ENCODE measurements at places on chromosomes 13 and 19. TPM values are rescaled to one million over a fixed set of nuclear protein-coding genes. Genes with fewer than 3 reads are reported as not detected.

DNA sequence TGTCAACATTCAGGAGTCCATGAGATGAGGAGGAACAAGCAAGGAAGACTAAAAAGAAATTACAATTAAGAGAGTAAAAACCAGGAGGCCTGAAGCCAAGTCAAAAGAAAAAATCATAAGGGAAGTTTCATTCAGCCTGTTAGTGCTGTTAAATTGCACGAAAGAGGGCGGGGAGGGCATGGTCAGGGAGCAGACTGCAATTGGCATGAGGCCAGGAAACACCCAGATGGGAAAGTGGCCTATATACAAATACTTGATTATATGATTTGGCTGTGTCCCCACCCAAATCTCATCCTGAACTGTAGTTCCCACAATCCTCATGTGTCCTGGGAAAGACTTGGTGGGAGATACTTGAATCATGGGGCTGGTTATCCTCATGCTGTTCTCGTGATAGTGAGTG lies 43.9 kb downstream of the TNFSF13B start:
- DNase-seq: peak; percentile 10

GRCh38 chr13:93345024-93345423 lies 118.4 kb downstream of the GPC6 start:
- no peak for DNase-seq

DNA sequence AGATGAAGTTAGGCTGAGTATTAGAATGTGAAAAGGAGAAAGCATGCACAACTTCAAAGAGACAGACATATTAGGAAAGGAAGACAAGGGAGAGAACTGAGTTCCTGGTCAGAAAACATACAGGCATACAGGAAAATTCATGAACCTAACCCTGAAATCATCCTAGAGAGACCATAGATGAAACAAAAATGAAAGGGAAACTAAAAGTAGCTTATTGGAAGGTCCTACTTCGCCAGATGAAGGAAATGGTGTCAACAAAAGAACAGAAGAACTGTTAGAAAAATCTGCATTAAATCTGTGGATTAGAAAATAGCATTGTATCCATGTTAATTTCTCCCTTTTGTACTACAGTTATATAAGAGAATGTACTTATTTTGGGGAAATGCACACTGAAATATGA lies 169.0 kb upstream of the UFM1 start:
- no peak for DNase-seq

GRCh38 chr19:40599331-40599901 lies 1.8 kb upstream of the LTBP4 start:
- DNase-seq: peak; percentile 52

DNA sequence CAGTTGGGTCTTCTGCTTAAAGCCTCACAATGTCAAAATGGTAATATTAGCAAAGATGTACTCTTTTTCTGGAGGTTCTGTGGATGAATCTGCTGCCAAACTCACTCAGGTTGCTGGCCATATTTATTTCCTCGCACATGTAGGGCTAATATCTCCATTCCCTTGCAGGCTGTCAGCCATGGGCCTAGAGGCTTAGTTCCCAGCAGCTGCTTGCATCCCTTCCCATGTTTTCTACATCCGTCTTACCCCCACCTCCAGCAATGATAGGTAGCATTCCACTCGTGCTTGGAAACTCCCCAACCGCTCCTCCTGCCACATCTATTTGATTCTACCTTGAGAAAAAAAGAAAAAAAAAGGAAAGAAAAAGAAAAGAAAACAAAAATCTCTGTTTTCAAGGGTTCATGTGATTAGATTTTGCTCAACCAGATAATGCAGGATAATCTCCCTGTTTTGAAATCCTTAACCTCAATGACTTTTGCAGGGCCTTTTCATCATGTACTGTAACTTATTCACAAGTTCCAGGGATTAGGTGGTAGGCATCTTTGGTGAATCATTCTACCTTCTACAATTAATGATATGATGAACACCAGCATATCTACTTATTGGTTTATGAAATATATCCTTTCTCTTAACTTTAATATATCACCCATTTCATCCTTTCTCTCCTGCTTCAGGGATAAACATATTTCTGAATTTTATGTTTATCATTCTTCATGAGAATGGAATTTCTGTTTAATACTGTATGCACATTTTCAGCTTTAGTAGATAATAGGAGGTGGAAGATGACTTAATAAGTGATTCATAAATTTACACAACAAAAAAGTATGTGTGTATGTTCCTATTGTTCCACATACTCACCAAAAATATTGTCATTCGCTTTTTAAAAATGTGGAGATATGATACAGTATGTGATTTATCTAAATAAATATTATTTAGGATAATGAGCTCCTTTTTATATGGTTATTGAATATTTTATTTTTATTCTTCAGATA lies 931.9 kb downstream of the SLITRK5 start:
- DNase-seq: peak; percentile 64

GRCh38 chr13:66322193-66322740 lies 907.9 kb downstream of the PCDH9 start:
- no peak for DNase-seq

DNA sequence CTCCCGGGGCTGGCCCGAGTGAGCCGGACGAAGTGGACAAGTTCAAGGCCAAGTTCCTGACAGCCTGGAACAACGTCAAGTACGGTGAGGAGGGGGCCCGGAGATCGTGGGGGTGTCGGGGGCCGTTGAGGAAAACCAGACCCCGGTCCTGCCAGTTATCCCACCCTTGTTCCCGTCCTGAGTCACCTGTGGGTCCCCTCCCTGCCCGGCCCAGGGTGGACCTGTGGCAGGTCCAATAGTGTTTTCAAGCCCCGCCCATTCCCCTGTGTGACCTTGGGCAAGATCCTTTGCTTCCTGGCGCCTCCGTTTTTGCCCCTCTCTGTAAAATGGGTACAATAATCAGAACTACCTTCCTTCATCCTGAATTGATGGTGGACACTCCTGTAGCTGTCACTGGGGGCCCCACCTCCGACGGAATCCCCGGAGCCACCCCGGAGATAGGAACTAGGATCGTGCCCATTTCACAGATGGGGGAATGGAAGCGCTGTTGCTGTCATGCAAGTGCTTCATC lies 593 bp downstream of the ATG4D start:
- no peak for DNase-seq

DNA sequence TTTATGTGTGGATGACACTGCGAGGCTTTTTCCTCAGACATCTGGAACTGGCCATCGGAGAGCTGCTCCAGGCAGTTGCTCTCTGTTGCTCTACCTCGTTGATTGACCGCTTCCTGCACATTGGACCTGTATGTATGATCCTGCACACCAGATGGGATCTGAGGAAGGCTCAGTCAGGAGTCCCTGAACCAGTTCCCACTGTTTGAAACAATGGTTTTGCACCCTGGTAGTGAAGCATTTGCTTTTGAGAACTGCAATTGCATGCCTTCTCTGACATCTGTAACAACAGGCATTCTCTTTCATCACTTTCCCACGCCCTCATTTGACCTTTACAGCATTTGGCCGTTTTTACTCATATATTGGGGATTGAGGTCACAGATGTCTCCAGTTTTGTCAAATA lies 61.1 kb upstream of the NPAS1 start:
- DNase-seq: no peak

GRCh38 chr13:62093984-62094780 lies 678.5 kb upstream of the PCDH20 start:
- DNase-seq: no peak

DNA sequence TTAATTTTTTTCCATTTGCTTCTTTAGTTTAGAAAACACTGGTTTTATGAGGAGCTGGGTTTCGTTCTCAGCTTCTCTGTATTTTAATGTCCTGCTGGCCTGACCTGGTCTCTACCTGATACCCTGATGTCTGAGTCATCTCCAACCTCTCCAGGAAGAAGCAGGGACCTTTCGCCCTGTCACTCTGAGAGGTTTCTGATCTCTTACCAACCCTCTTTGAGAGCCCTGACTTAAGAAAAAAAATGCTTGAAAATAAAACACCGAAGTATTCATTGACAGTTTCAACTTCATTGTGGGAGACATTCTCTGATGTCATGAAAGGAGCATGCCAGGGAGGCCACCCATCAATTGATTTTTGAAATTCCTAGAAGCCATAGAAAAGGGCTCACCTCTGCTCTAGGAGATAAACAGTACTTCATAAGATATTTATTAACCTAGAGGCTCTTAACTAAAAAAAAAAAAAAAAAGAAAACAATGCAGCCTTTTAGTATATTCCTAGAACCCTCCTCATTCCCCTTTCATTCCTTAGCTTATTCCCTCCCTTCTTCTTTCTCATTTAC lies 234.8 kb downstream of the ENOX1 start:
- no peak for DNase-seq

DNA sequence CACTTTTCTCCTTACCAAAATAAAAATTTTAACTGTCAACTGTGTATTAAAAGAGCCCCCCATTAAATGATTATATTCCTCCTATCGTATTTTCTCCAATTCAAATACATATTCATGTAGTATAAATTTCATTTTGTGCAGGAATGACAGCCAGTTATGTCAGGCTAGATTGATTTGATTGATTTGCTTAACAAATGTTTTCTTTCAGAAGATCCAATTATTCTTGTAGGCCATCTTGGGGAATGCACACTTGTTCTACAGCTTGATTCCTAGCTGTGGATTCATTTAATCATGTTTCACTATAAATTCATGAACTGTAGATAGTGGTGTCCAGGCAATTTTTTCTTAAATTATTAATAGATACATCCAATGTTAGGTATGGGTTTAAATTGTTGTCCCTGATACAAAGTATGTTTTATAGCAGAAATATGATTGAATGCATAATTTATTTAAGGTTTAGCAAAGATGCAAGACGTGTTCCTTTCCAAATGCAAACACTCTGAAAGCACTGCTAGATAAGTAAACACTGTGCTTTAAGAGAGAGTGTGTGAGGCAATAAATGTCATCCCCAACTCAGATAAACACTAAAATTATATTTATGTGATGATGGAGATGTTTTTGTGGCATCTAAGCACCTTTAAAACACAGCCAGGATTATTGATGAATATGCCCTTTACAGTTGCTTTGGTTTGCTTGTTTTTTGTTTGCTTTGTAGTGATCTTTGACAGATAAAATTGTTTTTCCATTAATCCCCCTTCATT lies 531.1 kb downstream of the DCT start:
- no peak for DNase-seq

DNA sequence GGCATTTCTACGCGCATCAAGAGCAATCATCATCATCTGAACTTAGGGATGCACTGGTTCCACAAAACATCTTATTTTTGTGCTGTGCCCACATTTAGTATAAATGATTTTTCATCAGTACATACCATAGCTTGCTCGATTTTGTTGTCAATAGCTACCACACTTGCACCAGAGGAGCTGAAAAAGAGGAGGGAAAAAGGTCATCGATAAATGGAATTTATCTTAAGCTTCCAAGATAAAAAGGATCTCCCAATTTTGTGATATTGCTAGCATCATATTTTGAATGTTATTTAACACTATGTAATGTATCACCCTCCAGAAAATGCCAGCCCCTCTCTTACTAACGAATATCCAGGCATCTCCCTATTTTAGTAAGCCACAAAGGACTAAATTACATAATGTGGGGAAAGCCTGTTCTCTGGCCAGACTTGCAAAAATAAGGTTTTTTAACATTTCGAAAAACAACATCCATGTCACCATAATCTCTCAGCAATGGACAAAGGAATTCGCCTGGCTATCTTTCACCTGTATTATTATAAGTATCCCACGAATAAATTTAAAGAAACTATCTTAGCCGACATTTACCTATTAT lies 62.4 kb downstream of the SERP2 start:
- DNase-seq: peak; percentile 9

DNA sequence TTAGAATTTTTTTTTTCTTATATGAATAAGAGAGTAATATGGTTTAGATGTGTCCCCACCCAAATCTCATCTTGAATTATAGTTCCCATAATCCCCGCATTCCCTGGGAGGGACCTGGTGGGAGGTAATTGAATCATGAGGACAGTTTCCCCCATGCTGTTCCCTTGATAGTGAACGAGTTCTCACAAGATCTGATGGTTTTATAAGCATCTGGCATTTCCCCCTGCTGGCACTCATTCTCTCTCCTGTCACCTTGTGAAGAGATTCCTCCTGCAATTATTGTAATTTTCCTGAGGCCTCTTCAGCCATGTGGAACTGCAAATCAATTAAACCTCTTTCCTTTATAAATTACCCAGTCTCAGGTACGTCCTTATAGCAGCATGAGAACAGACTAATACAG lies 205.7 kb downstream of the MYO16 start:
- no peak for DNase-seq

GRCh38 chr19:31575846-31576335 lies 226.7 kb upstream of the TSHZ3 start:
- no peak for DNase-seq

DNA sequence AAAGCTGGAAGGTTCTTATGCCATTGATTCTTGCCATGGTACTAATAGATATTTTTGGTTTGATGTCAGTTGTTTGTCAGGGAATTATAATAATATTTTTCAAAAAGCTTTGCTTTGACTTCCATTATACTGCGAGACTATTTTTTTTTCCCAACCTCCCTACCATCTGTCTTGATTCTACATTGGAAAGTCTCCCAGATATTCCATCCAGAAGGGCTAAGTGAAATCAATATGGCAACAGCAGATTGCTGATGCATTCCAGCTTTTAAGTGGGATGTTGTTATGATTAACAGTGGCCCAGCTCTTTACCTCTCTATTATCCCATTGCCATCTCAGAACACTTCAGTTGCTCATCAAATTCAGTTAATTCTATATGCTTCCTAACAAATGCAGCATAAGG lies 247.4 kb downstream of the OXGR1 start:
- DNase-seq: no peak

- DNase-seq: peak; percentile 90
Observed at GRCh38 chr19:53192771-53193534, at the start of gene ZNF665. ZNF665 (minus strand) TSS chr19:53193358; CDS start chr19:53182898, 10,460 bp downstream.

ZNF773 gene
- 15.1 TPM for total RNA-seq

TMEM255B gene
- not detected for total RNA-seq

SLC25A41 gene
- 0.14 TPM for total RNA-seq
